ENCODE measurements at places on chromosomes 7 and 10.

DNA sequence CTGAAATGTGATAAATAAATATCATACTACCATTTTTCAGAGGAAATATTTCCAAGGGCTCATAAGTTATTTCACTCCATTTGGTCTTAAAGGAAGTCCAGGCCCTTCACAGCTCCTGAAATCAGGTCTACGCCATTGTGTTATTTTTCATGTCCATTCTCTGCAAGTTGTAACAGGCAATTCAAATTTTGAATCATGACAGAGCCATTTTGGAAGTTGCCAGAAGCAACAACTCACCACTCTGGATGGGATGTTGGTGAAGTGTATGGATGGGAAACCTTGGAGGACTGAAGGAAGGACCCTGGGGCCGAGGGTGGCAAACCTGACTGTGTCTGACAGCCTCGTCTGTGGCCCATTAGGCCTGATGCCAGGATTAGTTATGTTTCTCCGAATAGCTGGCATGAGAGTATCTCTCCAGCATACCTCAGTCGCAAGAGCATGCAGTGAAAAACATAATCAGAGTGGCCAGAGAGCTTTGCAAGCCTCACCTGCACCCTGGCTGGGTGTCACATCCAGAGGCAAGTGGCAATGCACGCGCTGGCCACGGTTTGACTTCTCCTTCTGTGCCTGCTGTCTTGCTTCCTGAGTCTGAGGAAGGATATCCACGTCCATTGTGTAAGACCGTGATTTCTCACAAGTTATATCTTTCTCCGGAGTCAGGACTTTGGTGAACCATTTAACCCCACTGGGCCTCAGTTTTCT is 87.1 kb downstream of the NRP1 start:
- DNase-seq, result no peak

DNA sequence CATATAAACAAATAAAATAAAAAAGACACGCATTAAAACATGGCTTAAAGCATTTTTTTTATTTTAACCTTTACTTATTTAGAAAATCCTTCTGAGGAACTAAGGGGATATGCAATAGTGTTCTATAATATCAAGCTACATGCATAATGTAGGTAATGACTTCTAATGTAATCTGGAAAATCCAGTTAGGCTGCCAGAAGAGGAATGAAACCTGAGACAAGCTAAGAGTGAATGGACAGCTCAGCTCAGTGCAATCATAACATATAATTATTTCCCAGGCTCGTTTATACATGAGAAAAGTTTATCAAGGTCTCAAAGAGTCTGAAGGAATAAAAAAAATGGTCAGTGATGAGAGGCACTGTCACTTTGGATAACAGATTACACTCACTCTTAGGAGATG is 649.0 kb upstream of the PCDH15 start:
- peak; percentile 30 for DNase-seq

DNA sequence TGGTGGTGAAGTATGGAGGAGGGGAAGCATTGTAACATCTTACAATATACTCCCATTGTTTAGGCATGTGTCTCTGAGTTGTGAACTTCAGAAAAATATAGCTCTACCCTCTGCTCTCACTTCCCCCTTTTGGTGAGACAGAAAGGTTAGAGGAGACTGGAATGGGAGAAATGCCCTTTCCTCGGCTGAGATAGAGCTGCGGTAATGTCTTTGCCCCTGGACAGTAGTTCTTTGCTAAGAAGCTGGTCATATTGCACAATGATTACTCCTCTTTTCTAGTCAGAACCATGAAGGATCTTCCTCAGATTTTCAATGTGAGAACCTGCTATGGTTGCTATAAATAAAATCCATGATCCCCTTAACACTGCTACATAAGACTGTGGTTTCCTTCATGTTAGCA is 171.0 kb downstream of the SEM1 start:
- no peak for DNase-seq

DNA sequence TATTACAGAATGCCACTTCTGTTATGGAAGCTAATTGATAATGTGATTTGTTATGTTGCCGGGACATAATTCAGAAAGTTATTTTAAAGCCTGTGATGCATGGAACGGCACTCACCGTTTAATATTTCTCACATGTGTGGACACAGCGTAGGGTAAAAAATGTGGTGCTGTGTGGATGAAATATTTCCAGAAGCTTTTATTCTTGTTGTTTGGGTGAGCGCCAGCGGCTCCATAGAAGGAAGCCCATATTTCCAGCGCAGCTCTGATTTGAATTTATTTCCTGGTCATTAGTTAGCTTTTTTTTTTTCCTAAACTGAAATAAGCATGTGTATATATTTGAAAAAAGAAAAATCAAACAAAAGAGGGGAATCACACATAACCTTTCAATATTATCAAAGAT is 20.2 kb upstream of the NKX6-2 start:
- DNase-seq, result no peak

DNA sequence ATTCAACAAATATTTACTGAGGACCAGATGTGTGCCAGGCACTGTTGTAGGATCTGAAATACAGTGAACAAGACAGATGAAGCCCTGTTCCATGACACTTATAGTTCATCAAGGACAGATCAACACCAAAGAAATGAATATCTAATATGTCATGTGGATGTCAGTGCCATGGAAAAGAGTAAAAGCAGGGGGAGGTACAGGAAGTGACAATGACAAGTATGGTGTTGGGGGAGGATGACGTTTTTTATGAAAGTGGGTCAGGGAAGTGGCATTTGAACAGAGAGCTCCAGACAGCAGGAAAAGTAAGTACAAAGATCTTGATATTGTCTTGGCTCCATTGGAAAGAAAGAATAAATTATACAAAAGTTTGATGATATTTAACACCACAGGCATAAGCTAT is 7.0 kb upstream of the SFMBT2 start:
- no peak for DNase-seq

- DNase-seq, result no peak
Measured at GRCh38 chr7:157875230-157876179, 538.7 kb downstream of the DNAJB6 start.

DNA sequence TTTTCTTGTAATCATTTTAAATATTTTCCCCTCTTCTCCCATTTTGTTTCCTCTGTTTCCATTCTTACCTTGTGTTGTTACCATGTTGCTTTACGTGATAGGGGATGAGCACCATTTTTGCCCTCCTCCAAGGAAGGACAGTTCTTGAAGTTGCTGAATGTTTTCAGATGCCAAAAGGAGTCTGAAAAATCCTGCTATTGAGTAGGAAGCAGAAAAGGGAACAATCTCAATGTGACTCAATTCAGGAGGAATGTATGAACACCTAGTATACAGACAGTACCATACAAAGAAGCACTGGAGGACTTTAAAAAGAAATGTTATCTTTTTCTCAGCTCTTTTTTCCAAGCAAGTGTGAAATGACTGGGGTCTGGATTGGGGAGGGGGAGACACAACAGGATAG is 5.1 kb upstream of the NAMPT start:
- no peak for DNase-seq

- no peak for DNase-seq
Measured at GRCh38 chr7:129168231-129169021, 20.0 kb upstream of the SMO start.

DNA sequence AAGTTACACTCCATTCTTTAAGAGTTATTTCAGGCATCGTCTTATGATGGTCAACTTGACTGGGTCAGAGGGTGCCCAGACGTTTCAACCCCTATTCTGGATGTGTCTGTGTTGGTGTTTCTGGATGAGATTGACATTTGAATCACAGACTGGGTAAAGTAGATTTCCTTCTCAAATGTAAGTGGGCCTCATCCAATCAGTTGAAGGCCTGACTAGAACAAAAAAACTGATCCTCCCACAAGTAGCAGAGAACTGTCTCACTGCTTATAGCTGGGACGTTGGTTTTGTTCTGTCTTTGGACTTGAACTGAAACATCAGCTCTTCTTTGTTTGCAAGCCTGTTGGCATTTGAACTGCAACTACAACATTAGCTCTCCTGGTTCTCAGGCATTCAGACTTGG is 76.3 kb upstream of the LYZL1 start:
- no peak for DNase-seq

DNA sequence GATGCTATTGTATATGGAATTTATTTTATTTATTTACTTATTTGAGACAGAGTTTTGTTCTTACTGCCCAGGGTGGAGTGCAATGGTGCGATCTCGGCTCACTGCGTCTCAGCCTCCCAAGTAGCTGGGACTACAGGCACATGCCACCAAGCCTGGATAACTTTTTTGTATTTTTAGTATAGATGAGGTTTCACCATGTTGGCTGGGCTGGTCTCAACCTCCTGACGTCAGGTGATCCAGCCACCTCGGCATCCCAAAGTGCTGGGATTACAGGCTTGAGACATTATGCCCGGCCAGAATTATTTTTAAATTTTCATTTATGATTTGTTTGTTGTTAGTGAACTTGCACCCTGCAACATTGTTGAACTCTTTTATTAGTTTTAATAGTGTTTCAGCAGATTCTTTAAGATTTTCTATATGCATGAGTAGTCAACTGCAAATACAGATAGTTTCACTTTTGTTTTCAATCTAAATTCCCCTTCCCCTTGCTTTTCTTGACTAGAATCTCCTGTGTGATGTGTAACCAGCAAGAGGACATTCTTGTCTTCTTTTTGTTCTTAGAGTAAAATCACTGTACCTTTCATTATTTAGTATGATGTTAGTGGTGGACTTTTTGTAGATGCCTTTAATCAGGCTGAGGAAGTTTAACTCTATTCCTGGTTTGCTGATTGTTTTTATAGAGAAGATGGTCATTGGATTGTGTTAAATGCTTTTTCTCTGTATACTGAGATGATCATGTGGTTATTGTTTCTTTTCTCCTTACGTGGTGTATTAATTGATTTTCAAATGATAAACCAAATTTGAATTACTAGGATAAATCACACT is 27.8 kb downstream of the ZNF33A start:
- no peak for DNase-seq

GRCh38 chr10:90966146-90966545 is 45.3 kb upstream of the ANKRD1 start:
- DNase-seq, result no peak

DNA sequence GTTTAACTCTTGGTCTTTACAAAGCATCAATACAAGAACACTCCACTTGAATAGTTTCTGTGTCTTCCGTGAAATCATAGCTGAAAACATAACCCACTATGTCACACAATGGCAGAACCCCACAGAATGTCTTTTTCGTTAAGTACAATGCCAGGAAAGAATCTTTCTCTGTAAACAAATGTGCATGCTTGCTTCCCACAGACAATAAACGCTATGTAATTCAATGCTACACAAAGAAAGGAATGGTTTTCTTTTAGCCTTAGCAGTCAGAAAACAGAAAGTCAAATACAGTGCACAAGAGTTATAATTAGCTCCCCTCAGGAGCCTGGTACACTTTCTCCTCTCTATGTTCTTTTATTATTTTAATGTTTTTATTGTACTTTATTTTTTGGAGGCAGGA is 186.1 kb downstream of the SRPK2 start:
- peak; percentile 10 for DNase-seq

- no peak for DNase-seq
Measured at GRCh38 chr7:97373736-97374135, 256.2 kb downstream of the SDHAF3 start.

GRCh38 chr10:99425204-99425603 is 5.2 kb downstream of the GOT1 start:
- no peak for DNase-seq

DNA sequence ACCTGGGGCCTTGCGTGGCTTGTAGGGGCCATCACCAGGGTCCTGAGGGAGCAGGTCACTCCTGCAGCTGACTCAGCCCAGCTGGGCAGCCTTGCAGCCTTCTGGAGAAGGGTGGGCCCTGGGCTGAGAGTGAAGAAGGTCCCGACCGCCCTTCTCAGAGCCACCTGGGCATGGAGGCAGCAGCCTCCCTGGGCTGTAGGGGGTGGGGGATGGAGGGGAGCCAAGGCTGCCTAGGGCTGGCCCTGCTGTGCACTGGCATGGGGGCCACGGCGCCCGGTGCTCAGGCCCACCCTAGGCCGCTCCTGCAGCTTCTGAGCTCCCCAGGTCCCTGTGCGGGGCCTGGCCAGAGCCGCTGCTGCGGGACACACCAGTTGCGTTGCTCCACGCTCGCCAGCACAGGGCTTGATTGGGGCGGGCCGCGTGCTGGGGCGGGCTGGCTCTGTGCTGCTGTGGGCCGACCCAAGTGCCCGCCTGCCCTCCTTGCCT is 63.6 kb upstream of the NKX6-2 start:
- DNase-seq, result no peak

DNA sequence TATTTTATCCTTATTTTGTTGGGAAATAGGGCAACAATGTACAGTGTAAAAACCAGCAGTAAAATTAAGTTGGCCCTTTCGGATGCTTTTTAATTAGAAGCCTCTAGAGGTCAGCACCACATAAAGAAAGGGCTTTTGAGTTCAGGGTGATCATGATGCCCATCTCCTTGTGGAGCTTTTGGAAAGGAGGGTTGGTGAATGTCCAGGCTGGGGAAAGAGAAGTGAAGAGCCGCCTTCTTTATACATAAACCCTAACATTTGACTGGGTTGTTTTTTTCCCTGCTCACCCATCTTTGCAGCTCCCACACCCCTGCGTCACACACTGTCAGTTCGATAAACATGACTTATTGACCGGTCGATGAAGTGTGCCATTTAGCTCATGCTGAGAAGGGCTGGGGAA is 29.8 kb downstream of the MTURN start:
- DNase-seq, result peak; percentile 43

DNA sequence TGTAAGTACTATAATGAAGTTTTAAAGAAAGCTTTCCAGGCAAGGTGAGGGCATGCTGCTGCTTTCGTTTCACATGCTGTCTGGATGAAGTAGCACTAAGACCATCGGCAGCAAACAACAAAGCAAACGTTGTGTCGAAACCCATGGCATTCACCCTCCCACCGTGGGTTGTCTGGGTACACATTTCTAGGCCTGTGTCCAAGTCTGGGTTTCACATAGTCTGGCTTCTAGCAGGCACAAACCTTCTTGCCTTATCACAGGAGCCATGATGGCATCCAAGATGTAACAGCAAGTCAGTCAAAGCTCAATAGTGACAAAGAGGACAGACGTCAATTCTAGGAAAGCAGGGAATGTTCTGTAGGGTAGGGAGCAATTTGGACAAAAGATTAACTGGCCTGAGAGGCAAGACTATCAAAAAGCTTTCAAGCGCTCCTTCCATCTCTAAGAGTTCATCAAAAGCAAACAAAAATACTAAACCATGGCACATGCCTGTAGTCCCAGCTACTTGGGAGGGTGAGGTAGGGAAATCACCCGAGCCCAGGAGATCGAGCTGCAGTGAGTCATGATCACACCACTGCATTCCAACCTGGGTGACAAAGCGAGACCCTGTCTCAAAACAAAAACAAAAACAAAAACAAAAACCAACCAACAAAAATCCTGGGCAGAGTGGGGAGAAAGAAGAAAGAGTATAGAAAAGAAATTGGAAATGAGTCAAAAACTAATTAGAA is 42.7 kb downstream of the PAXIP1 start:
- no peak for DNase-seq

All from NCI-H748 treated with DMSO at 0.1 percent for 48 hours (cell line).